ENCODE measurements at places on chromosomes 6 and 20.

DNA sequence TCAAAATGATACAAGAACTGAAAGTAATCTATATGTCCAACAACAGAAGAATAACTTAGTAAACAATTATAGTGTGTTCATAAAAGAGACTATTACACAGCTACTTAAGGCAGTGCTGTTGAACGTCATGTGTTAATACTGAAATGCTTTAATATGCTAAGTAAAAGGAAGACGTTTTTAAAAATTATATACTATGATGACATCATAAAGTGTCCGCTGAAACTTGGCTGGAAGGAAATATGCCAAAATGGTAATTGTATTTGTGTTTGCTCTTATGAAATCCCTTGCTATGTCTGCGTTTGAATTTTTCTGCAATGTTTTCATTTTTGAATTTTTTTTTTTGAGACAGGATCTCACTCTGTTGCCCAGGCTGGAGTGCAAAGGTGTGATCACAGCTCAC lies 679.3 kb downstream of the DHX35 start:
- DNase-seq: no peak

DNA sequence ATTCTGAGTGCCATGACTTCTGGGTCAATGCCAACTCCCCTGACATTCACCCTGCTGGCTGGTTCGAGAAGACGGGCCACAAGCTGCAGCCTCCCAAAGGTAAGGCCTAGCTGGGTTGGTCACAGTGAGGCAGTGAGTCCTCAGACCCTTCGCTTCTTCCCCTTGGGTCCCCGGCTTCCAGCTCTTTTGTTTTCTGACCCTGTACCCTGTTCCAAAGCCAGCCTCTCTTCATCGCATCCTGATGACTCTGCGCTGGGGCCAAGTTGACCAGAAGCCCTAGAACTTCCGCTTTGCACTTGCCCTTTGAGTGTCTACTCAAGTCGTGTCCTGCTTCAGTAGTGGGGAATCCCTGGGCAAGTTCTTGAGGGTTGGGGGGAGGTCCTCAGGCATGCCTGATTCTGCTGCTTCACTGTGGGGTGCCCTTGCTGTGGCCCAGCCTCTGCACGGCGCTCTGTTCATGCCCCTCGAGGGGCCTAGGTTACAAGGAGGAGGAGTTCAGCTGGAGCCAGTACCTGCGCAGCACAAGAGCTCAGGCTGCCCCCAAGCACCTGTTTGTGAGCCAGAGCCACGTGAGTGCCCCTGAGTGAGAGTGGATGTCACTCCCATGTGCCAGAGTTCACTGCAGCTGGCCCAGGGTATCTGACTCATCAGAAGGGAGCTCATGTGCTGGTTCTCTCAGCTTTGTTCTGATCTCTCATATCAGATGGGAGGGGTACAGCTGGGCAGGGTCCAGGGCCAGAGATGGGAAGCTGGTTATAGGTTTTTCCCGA lies 23.0 kb downstream of the L3MBTL1 start:
- no peak for DNase-seq

DNA sequence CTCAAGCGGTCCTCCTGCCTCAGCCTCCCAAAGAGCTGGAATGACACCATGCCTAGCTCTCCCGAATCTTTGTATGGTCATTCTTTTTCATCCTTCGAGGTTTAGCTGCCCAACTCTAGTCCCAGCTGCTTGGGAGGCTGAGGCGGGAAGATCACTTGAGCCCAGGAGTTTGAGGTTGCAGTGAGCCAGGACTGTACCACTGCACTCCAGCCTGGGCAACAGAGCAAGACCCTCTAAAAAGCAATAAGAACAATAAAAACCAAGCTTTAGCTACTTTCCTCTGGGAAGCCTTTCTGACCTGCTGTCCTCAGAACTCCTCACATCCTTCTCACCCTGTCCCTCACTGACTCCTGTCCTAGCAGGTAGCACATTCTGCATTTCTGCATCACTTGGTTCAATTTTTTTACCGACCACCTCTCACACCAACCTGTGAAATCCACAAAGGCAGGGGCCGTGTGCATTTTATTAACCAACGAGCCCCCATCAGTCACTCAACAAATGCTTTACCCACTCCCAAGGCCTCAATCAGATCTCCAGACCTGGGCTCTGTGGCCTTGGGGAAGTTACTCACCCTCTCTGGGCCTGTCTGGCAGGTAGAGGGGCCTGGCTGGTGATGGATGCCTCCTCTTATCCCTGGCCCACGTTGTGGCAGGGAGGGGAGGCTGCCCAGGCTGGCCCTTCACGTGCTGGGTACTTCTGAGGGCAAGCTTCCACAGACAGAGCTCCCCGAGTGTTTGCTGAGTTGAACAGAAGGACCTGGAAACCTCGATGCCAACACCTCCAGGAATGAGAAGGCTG lies 14.7 kb upstream of the SRC start:
- no peak for DNase-seq

- no peak for DNase-seq
Observed at GRCh38 chr6:135052939-135053338, 1.7 kb downstream of the HBS1L start.

GRCh38 chr20:44485078-44485829 lies 9.6 kb downstream of the TTPAL start:
- no peak for DNase-seq

DNA sequence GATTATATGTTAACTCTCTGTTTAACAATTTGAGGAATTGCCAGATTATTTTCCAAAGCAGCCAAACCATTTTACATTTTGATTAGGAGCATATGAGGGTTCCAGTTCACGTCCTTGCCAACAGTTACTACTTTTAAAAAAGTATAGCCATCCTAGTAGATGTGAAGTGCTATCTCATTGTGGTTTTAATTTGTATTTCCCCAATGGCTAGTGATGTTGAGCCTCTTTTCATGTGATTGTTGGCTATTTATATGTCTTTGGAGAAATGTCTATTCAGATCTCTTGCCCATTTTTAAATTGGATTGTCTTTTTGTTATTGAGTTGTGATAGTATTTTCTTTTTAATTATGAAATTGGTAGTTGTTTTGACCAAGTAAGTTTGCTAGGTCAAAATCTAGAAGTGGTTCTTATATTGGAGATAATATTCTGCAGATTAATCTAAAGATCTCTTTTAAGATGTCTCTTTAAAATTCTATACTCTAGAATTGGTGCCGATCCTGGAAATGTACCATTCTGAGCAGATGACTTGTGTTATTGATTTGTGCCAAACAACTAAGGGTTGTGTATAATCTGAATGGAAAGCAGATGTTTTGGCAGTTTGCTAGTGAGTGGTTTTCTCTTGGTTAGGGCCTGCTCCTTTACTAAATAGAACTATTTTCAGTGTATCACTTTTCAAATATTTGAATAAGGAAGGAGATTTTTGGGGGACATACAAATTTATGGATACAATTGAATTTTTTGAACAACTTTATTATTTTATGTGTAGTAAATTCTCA lies 99.5 kb downstream of the CDKAL1 start:
- DNase-seq: no peak

DNA sequence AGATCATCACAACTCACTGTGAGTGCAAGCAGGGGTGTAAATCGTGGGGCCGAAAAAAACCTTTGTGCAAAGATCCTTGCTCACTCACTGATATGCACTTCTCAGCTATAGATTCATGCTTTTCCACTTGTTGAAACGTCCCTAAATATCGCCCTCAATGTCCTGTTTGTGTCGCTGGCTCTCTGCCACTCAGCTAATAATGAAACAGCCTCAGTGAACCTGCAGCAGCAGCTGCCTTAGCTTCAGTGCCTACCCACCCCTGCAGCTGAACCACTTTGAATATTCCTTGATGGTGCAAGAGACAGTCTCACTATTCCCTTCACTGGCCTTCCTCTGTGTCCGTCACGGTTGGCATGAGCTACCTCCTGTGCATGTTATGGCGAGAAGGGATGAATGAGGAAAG lies 128.9 kb upstream of the NAA20 start:
- DNase-seq: no peak

DNA sequence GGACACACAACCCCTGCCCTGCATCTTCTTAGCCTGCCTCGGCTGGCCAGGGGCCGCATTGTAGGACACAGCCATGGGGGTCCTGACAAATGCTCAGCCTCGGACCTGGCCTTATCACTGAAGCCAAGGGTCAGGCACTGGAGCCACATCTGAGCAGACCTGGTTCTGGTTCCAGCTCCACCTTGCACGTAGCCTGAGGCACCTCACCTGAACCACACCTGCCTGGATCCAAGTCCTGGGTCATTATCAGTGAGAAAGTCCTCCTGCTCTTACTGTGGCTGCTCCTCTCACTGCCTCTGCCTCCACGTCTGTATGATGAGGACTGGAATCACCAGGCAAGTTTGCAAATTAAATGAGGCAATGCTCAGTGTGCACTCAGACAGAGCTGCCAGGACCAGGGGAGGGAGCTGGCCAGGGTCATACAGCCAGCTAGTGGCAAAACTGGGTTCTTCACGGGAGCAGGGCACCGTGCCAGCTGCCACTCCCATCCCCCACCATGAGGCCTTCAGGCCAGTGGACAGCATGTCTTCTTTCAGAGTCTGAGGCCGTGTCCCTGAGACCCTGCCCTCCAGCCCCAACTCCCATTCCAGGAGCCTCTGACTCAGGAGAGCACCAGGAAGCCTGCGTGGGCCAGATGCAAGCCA lies 40.2 kb downstream of the MRPL14 start:
- no peak for DNase-seq

DNA sequence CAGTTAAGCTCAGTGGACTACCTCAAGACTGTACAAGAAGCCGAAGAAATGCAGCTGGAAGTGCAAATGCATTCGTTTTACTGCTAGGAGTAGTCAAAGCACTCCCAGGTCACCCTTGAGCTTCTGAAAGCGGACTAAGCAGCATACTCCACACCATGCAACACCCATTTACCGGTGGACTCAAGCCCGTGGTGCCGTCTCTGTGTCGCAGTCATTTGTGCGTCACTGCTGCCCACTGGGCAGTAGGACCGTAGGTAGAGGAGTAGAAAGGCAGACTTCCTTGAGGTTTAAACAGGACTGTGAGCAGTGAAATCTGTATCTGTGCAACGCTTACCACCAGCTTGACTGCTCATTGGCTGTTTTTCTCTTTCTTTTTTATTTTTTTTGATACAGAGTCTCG lies 89.0 kb upstream of the FAM8A1 start:
- no peak for DNase-seq

GRCh38 chr6:42302411-42302810 lies 84.8 kb upstream of the MRPS10 start:
- DNase-seq: no peak

DNA sequence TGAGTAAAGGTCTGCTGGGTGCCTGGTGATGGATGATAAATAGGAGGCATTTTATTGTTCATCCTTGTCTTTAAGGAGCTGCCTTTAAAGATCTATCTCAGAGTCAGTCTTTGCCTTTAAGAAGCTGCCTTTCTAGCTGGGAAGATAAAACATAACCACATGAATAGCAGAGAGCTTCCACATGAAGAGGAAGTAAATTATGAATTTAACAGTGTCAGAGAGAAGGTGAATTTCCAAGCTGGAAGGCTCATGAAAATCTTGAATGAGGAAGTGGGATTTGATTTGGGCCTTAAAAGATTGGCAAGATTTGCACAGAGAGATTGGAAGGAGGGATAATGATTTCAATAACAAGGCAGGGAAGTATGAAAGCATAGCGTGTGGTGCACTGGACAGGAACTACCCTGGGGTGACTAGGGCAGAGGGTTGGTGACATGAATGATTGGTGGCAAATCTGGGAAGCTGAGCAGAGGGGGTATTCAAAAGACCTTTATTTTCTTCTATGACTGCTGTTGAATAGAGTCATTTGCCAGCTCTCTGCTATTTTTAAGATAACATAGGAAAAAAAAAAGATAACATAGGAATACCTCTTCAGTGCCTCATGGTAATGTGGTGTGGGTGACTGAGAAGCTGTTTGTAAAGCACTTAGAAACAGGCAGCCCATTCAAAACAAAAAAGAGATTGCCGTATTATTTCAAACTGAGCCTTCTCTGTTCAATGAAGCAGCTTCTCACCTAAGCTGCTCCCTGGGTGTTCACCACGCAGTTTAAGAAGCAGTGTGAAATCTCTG lies 591.6 kb downstream of the PKHD1 start:
- no peak for DNase-seq

DNA sequence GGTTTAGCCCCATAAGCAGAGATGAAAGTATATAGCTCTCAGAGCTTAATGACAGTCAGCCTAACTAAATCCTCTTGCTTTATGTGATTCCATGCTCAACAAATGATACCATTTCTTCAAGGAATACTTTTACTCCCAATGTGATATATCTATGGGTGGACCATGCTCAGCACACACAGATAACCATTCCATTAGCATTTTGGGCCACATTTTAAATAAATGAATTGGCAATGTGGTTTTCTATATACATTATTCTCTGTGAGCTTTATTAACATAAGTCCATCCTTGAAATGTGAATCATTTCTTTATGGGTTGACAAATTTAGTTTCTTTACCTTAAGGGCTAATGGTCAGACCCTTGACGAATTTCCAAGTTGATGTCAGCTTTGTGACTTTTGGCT lies 329.3 kb upstream of the CITED2 start:
- DNase-seq: no peak

DNA sequence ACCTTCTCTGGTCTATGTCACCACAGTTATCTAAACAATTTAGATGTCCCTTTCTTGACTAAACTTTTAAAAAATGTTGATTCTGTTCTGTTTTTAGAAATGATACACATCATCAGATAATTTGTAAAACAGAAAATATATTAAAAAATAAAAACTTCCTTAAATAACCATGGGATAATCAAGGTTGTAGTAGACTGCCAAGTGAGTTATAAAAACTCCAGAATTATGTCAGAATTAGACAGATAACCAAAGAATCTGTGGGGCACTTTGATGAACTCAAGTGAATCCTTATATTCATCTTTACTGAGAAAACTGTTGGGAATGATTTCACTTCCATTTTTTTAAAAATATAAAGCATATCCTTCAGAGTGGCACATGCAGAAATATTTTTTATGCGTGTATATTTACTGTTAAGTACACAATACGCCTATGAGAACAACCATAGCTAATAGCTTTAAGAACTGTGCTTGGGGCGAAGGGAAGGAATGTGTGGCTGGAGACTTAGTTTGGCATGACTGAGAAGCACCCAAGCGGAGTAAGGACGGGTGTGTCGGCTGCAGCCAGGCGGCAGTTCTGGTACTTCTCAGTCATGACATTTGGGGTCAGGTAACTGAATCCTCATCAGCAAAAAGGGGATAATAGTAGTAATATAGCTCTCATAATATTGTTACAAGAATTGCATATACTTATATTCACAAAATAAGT lies 604.7 kb upstream of the CITED2 start:
- DNase-seq: no peak

- no peak for DNase-seq
Observed at GRCh38 chr6:70459235-70459634, 45.9 kb downstream of the FAM135A start.

- DNase-seq: no peak
Observed at GRCh38 chr20:31861385-31862156, 8.8 kb downstream of the DUSP15 start.

- no peak for DNase-seq
Observed at GRCh38 chr6:167956983-167957492, 40.4 kb upstream of the KIF25 start.

DNA sequence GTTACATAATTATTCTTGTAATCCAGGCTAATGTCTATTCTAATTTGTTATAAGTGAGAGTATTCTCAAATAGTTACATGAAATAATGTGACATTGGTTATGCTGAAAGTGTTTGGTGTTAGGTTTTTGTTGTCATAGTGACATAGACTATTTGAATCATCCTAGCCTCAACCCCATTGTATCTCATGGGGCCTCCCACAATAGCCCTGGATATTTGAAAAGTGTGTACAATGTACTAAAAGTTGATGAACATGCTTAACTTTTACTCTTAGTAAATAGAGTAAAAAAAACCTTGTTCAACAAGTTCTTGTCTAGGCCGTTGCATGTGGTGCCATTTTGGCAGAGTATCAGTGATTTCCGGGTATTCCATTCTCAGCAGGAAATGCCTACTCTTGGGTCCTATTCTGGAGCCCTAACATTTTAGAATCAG lies 83.0 kb downstream of the RTN4IP1 start:
- no peak for DNase-seq

GRCh38 chr6:11710311-11710761 lies 68.3 kb downstream of the ADTRP start:
- no peak for DNase-seq

Data from fibroblast of skin of left biceps (primary cell).